Type B pancreatic cell (in vitro differentiated cells): ENCODE measurements at places on chromosomes 16 and 17. TPM values are rescaled to one million over a fixed set of nuclear protein-coding genes. Genes with fewer than 3 reads are reported as not detected.

The MT4 gene
- not detected in 2 replicates for total RNA-seq

The WDR90 gene
- 75.8 and 102 TPM in 2 replicates for total RNA-seq

The RAB11FIP4 gene
- total RNA-seq, result 32.4 and 44.7 TPM in 2 replicates

The GRAP gene
- total RNA-seq, result 0.22 TPM in 1 of 2 replicates, not detected in the other
